ENCODE measurements at places on chromosomes 16 and 17.

GRCh38 chr16:6446370-6446769, 886.3 kb upstream of the RBFOX1 start:
- no peak for DNase-seq

DNA sequence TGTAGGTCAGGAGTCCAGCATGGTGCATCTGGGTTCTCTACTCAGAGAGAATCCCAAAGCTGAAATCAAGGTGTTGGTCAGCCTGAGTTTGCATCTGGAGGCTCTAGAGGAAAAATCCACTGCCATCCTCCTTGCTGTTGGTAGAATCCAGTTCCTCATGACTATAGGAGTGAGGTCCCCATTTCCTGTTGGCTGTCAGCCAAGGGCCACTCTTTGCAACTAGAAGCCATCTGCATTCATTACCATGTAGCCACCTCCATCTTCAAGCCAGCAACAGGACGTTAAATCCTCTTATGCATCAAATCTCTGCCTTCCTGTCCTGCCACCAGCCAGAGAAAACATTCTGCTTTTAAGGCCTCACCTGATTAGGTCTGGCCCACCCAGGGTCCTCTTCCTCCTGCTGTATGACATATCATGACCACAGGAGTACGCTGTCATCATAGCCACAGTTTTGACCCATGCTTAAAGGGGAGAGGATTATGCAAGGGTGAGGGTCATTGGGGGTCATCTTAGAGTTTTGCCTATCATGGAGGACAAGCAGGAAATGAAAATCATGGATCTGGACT, 40.5 kb downstream of the DNAH9 start:
- no peak for DNase-seq

DNA sequence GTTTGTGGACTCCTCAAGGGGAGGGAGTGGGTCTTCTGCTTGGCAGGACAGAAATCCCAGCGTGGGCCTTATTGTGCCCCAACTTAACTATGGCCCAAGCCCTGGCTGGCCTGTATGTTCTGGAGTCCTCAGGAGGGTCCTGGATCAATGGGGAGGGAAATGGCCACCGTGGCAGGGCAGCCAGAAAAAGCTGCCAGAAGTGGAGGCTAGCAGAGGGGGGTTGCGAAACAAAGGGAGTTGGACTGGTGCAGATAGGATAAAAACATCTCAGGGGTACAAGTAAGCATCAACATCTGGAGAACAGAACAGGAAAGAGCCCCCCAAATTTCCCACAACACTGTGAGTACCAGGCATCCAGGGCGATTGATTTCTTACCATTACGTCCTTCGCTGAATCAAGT, 3.7 kb upstream of the CACNG1 start:
- DNase-seq, result no peak

DNA sequence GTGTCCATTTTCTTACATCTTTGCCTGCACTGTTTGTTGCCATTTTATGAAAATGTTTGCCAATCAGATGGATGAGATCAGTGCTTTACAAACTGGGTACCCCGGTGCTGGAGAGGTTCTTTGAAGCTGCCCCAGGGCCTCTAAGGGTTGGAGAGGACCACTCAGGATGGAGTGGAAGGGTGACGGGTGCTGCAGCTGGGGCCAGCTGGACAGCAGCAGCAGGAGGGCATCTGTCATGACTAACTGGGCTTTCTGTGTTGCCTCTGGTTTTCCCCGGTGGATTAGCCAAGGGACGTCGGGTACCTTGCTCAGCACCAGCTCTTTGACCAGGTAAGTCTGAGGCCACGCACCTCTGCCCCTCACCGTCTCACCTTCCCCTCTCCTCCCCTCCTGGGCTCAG, 12.3 kb downstream of the KDM8 start:
- DNase-seq, result no peak

DNA sequence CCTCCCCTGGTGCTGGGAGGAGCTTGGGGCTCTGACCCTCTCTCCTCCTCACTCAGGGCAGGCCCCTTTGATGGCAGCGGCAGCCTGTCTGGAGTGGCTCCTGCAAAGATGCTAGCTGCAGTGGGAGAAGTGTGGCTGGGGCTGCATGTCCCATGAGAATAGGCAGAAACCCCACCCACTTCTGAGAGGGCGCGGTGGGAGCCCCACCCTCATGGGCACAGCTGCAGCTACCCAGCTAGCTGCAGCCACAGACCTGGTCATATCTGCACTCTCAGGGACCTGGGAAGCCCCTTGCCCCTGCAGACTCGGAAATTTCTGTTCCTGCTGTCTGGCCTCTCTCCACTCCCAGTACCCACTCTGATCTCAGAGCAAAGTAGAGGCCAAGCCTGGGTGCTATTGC, 72.2 kb upstream of the BRD7 start:
- no peak for DNase-seq

Data from DMS153 (cell line).